ENCODE measurements at places on chromosomes 6 and 20.

- no peak for DNase-seq
Observed at GRCh38 chr6:108355120-108355519, 60.3 kb downstream of the AFG1L start.

DNA sequence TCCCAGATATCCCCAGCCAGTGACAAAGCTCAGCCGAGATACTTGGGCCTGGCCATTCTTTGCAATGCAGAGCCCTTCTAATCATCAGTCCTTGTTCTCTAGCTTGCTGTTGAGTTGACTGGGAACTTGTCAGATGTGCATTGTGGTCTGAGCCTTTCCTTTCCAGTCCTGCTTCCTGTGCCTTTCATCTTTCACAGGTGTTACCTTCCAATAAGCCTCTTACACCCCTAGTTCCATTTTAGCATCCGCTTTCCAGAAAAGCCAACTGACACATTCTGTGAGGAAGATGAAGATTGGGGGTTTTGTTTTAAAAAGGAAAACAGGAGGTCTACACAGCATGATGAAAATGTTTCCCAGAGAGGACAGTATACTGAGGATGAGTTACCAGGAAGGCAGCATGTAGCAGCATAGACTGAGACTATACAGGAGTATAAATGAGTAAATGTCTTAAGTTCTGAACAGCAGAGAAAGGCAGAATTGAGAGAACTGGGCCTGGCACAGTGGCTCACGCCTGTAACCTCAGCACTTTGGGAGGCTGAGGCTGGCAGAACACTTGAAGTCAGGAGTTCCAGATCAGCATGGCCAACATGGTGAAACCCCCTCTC lies 5.6 kb upstream of the CEP85L start:
- no peak for DNase-seq

DNA sequence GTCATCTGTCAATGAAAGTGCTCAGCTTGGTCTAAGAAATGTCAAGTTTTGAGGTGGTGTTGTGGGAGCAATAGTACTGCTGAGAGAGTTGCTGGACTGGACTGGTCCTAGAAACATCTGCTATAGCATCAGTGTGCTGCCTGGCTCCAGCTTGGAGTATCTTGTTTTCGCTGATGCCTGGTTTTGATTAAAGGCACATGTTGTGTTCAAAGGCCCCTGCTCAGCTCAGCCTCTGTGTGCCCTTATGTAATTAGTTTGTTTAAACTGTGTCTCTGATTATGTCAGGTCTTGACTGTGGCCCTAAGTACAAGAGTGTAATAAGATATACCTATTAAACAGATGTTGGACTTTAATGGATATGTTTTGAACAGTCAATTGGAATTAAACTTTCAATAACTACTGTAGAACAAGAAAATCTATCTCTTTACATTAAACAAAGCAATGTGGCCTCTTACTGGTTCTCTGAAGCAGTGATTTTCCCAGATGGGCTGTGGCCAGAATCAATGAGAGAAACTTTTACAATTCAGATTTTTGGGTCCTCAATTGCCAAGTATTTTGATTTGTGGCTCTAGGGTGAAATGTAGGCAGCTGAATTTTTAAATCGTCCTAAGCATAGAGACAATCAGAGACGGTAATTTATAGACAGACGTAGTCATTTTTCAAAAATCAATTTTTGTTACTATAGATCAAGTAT lies 668.2 kb downstream of the DHX35 start:
- DNase-seq, result no peak

DNA sequence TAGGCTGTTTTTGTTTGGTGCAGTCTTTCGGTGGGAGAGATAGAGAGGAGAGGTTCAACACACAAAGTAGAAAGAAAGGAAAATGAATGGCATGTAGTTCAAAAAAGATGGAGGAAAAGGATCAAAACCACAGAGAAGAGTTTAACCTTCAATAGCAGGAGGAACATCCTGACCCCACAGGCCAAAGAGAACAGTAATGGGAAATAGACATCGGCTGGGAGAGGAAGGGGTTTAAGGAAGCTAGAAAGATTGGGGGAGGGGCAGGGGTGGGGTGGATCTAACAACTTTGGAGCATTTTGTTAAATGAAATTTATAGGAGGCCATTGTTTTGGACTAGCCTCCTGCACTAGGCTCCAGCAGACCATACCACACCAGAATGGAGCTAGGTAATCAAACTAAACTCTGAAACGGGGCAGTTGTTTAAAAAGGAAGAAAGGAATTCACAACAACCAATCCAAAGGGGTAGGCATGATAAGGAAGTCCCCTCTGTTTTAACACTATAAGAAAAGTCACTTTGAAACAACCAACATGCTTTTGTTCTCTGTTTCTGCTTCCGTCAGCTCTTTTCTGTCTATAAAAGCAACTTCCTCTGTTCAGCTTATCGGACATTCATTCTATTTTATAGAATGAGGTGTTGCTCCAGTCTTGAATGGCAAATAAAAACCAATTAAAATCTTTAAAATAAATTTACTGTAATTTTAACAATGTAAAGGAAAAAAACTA lies 82.6 kb downstream of the EPB41L2 start:
- DNase-seq, result no peak

Measured in LNCaP clone FGC (cell line).